ENCODE measurements at places on chromosomes 12 and 14. TPM values are rescaled to one million over a fixed set of nuclear protein-coding genes. Genes with fewer than 3 reads are reported as not detected.

ZNF664 gene
- 23.0 TPM for polyA plus RNA-seq

SERPINA12 gene
- not detected for polyA plus RNA-seq

DEPDC4 gene
- polyA plus RNA-seq: 0.42 TPM

EMP1 gene
- polyA plus RNA-seq: 10.2 TPM

SLCO1B1 gene
- not detected for polyA plus RNA-seq

MED6 gene
- polyA plus RNA-seq: 13.8 TPM

KIF26A gene
- 4.3 TPM for polyA plus RNA-seq

NXPH4 gene
- 0.38 TPM for polyA plus RNA-seq

KLRD1 gene
- 0.11 TPM for polyA plus RNA-seq

KRT82 gene
- polyA plus RNA-seq: not detected
